ENCODE measurements at places on chromosomes 3 and 15.

DNA sequence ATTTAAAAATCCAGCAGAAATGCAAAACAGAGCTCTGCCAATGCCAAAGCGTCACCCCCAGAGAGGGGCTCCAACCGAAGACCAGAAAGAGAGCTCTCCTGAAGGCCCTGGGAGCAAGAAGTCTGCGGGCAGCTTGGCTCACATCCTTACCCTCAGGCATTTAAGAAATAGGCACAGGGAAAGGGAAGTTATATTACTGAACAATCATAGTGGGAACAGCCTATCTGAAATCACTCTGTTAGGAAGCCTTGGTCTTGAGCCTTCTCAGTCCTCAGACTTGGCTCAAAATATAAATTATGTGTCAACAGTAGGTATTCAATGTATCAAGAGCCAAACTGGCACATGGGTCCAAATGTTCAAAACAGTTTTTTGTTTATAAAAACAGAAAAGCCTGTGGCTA lies 10.3 kb upstream of the PPARG start:
- no peak for DNase-seq

DNA sequence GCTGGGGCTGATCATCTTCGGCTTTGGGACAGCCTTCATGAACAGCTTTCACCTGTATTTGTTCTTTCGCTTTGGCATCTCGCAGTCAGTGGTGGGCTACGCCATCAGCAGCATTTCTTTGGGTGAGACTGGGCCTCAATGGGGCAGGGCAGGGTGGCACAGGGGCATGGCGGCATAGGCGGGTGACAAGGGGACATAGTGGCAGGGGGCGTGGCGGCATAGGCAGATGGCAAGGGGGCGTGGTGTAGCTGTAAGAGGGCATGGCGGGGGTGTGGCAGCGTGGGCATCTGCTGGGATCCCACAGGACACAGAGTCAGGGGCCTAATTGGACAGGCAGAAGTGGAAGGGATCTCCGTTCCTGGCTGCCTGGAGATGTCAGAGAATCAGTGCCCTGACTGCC lies 25.5 kb downstream of the SLC22A14 start:
- no peak for DNase-seq

DNA sequence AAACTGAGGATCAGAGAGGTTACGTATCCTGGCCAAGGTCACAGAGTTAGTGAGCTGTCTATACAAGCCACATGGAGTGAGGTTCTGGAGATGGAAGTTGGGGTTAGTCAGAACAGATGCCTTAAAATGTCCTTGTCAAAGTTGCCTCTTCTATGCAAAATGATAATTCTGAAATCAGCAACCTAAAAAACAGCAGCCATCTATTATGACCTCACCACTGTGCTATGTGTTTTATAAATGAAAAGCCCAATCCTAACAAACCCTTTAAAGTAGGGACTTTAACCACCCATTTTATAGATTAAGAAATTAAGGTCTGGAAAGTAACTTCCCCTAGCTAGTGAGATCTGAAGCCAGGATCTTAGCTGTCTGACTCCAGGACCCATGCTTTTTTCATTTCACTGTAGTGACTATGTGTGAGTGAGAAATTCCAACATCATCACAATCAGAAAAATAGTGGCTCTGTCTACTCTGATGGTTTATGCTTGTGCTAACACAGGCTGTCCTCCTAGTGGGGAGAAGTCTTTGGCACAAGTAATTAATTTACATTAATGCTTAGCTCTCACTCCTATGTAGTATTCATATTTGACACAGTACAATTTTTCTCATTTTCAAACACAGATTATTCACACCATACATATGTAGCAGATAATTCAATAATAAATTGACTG lies 143.6 kb downstream of the ANO10 start:
- DNase-seq, result no peak

- DNase-seq, result no peak
Observed at GRCh38 chr15:60316961-60317360, 80.8 kb downstream of the ANXA2 start.

DNA sequence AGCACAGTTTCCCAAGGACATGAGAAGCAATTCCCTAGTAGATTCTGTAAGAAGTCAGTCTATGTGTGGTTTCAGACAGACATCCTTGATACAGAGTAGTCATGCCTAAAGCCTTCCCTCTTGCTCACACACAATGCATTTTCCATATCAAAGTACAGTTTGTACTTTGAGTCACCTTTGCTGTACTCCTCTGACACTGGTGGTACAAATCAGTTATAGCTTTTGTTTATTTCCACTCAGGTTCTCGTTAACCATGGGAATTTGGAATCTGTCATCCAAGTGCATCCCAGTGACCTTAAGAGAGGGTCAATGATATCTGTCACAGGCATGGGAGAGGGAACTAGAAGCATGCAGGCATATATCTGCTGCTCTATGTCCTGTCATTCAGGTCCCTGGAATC lies 3.6 kb upstream of the GNB4 start:
- DNase-seq, result no peak

- DNase-seq, result no peak
Observed at GRCh38 chr3:139129892-139130291, 85.2 kb upstream of the PRR23C start.

DNA sequence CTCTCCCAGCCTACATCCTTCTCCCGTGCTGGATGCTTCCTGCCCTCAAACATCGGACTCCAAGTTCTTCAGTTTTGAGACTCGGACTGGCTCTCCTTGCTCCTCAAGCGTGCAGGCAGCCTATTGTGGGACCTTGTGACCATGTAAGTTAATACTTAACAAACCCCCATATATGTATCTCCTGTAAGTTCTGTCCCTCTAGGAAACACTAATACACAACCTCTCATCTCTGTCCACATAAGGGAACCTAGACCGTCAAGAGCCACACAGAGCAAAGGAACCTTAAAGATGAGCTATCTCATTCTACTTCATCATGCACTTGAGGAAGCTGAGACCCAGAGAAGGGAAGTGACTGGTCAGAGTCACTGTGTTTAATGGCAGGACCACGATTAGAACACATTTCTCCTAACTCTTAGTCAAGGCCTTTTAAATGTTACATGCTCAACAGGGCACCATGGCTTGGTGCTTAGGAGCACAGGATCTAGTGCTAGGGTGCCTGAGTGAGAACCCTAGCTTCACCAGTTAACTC lies 50.3 kb downstream of the NPTN start:
- no peak for DNase-seq

- no peak for DNase-seq
Observed at GRCh38 chr3:53198256-53198977, 37.4 kb downstream of the PRKCD start.

DNA sequence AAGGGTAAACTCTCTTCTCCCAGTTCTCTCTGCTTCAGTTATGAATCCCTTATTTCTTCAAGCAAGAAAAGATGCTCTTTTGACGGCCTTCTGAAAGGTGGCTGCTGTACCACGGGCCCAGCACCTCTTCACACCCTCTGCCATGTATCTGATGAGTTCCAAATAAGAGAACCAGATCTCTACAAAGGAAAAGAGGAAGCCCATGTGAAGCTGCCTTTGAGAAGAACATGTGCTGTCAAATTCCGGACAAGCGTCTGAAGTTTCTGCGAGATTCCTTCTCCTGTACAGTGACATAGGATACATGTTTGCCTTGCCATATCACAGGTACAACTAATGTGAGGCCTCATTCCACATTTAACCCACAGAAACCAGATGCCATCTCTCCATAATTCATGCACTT lies 59.2 kb downstream of the SH3BP5 start:
- DNase-seq, result no peak

GRCh38 chr15:32152574-32152973 lies 122.3 kb downstream of the CHRNA7 start:
- DNase-seq, result no peak

GRCh38 chr3:128235207-128235926 lies 82.1 kb downstream of the EEFSEC start:
- no peak for DNase-seq

DNA sequence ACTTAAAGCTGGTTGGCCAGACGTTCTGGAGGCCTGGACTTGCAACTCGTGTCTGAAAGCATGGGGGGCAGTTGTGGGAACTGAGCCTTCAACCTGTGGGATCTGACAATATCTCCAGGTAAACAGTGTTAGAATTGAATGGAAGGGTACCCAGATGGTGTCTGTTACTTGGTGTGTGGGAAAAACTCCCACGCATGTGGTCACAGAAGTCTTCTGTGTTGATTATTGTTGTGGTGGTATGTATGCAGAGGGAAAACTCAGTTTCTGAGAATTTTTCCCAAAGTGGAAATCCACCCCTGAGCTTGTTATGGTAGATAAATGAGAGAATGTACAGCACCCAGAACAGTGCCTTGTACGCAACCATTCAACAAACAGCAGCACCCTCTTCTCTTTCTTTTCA lies 238.1 kb upstream of the ICE2 start:
- DNase-seq, result no peak

DNA sequence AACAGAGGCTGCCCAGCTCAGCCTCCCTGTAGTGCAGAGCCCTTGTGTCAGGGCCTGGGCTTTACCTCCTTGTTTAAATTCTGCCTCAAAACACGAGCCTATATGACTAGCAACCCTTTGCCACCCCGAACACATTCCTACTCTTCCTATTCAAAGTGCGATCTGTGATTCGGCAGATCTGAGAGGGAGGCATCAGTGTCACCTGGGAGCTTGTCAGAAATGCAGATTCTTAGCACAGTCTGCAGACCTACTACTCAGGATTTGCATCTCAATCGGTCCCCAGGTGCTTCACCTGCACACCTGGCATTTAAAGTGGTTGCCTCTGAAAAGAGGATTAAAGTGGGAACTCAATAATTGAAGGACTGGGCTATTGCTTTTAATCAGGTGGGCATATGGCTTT lies 273.2 kb upstream of the TOPAZ1 start:
- DNase-seq, result no peak

DNA sequence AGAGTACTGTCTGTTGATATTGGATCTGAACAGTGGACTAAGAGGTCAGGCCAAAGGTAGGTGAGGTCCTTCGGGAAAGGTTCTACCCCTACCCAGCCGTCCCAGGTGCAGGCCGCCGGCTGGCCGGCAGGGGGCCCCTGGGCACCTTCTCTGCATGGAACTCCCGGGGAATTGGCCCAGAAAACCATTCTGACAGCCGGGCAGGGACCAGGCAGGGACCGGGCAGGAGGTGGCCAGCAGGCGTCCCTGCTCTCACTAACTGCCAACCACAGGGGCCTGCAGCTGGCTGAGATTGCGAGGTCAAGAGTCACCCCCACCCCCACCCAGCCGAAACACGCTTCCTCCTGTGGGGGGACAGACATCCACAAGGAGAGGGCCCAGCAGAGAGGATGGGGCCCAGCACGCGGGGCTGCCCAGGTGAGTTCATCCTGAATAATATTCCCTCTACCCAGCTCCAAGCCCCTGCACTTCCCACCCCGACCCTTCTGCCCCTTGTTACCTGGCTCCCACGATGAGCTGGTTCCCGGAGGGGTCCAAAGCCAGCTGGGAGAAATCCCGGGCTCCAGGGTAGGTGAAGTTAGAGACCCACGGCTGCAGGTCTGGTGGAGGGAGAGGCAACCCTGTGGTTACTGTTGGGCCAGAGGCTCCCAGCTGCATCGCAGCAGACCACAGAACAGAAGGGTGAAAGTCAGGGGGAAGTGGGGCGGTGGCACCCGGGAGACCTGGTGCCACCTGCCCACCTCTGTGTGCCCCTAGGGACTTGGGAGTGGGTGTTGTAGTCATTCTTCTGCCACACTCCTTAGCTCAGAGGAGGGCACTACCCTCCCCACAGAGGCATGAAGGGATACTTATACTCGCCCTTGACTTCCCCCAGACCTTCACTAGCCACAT lies 84.4 kb downstream of the SEMA5B start:
- DNase-seq, result peak; percentile 61

DNA sequence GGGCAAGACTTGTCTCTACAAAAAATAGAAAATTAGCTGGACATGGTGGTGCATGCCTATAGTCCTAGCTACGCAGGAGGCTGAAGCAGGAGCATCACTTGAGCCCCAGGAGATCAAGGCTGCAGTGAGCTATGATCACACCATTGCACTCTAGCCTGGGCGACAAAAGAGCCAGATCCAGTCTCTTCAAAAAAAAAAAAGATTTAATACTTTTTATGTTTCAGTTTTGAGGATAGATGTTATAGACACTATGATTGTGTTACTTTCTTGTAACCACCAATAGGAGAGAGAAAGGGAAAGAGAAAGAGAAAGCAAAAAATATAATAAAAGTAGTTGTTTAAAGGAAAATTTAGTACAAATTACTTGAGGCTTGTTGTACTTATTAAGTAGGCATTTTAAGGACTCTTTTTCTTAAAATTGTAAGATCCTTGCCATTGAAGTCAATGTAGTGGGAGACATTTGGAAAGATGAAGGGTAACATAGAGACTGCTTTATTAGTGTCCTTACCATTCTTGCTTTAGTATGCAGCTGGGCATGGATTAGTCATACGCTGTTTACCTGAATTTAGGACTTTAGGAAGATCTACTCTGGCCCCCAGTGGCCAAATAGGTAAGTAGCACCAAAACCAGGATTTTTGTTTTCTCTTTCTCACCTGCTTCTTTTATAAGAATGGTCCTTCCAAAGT lies 35.1 kb upstream of the ZDHHC23 start:
- DNase-seq, result no peak

DNA sequence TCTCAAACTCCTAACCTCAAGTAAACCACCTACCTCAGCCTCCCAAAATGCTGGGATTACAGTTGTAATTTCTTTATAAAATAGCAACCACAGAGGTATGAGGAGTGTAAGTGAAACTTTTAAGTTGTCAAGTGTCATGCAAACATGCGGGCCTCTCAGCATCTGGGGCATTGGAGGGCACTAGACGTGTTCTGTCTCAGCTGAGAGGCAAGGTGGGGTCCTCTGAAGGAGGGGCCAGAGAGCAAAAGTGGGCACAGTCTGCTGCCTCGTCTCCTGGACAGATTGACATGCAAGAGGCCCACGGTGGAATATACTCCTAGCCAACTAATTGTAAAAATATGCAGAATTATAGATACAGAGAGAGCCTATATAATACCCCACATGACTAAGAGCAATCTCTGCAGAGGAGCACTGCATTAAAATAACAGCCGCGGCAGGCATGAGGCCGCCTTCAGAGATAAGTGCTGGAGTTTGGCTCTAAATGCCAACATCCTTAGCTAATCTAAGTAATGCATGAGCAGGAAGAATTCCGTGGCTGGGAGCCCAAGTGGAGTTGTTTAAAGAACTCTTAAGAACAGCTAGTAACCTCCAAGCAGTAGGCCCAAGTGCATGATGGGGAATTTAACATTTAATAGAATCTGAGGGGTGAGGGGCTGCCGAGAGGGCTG lies 87.8 kb upstream of the RNU6-1 start:
- no peak for DNase-seq

GRCh38 chr3:71486831-71487230 lies 96.7 kb downstream of the FOXP1 start:
- no peak for DNase-seq

DNA sequence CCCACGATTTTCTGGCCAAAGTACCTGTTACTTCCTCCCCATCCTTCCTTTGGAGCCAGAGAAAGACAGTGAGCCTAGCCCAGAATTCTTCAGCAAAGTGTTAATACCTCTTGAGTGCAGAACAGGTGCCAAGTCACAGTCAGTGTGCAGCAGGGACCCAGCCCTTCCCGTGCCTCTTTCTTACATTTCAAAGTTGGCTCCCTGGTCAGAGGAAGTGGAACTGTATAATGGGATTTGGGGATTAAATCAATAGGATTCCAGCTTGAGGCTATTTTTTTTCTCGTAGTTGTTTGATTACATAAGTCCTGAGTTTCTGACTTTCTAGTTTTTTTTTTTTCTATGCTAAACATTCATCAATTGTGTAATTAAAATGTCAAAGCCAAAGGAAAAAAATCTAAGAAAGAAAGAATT lies 52.6 kb upstream of the ABHD10 start:
- DNase-seq, result no peak

All from psoas muscle (tissue), 8 donors.